Stimulated activated naive B cell treated with anti-CD40 and anti-IgM and Interleukin-4, amounts not matched to agents 10 μg/mL and 1 μg/mL and 100 μg/mL, for 72 hours (primary cell): ENCODE measurements at places on chromosomes 3 and 15.

DNA sequence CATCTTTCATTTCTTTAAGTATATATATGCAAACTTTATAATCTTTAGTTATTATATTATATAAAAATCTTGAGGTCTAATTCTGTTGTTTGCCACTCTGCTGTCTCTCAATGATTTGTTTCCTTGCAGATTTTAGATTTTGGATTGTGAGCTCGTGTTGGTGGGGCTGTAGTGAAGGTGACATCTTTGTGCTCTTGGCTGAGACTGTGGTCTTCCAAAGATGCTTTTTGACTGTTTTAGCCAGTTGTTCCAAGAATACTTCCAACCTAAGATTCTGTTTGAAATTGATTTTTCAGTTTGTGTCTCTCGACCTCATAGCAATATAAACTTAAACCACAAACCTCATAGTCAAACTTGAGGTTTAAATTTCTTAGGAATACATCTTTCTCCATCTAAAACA lies 326.5 kb downstream of the SLC9A9 start:
- no peak for DNase-seq

- no peak for DNase-seq
These were observed 236.2 kb upstream of the LYSMD4 start for GRCh38 chr15:99969261-99969920.

DNA sequence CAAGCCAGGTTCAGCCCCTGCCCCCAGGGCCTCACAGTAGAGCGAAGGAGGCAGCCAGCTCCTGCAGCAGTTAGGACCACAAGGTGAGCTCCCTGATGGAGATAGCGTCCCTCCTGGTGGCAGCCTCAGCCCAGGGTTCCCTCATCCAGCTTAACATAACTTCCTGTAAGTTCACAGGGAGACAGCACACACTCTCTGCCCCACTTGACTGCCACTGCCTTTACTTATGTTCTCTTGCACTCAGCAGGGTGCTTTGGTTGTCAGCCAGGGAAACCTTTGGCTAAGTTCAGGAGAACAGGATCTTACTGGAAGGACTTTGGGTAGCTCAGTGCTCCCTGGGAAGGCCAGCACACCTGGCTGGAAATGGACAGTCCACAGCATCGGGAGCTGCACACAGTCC lies 10.9 kb downstream of the KBTBD13 start:
- DNase-seq: no peak

DNA sequence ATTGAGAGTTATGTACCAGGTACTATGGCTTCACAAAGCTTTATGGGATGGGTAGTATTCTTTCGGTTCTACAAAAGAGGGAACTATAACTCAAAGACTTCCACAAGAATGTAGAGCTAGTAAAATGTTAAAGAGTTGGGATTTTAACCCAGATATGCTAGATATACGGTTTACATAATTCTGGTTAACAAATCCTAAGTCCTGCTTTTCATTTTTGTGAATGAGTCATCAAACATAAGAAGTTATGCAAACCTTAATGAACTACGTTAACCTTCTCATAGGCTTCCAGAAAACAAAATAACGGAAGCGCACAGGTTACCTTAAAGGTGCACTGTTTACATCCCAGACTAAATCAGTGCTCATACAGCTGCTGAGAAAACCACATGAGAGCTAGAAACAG lies 1049.3 kb downstream of the MCTP2 start:
- no peak for DNase-seq

DNA sequence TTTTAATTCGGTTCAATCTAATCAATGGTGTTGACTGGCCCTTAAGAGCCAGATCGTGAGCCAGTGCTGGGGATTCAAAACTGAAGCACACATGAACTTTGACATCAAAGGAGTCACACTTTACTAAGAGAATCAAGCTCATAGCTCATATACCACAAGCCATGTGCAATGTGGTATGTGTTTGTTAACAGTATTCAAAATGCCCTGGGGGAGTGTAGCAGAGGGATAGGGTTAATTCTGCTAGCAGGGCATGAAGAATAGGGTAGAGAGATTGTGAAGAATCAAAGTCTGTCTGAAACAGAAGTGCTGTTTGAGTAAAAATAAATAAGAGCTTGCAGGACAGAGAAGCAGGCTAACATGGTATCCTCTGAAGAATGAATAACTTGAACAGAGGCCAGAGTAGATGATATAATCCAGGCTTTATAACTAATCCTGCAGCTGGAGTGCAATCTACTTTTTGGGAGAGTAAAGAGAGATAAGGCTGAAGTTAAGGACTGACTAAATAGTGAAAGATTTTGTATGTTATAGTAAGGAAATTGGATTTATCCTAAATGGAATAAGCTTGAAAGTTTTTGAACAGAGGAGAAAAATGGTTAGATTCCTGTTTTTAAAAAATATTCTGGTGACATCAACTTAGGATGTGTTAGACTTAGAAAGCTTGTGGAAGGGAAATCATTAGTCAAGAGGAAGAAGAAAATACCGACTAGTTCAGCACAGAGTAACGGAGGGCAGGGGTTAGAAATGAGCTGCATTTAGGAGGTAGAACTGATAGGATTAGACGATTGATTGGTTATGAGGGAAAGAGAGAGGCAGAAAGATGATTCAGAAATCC lies 292.0 kb downstream of the NFKBIZ start:
- DNase-seq: no peak
